ENCODE measurements at places on chromosomes 11 and 22. TPM values are rescaled to one million over a fixed set of nuclear protein-coding genes. Genes with fewer than 3 reads are reported as not detected.

The KDM2A gene
- total RNA-seq: 128 TPM

The TSGA10IP gene
- not detected for total RNA-seq

DNA sequence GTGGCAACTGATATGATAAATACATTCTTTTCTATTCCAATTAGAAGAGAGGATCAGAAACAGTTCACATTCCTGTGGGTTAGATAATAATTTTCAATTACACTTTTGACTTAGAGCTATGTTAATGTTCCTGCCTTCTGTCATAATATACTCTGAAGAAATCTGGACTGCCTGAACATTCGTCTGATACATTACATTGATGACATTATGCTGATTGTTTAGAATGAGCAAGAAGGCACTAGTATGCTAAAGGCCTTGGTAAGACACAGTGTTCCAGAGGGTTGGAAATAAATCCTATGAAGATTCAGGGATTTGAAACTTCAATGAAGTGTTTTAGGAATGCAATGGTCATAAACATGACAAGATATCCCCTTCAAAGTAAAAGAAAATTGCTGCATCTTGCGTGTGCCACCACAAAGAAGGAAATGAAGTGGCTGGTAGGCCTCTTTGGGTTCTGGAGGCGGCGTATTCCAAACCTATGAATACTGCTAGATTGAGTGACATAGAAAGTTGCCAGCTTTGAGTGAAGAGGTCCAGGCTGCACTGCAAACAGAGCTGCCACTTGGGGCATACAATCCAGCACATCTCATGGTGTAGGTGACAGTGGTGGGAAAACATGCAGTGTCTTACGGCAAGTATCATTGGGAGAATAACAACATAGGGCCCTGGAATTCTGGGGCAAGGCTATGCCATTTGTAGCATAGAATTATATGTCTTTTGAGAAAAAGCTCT lies 21.2 kb upstream of the PDE3B start:
- H3K4me3 ChIP-seq: no peak overlapping the region
- no peaks in the 10 kb centered on the region for H3K27me3 ChIP-seq
- H3K4me1 ChIP-seq: peaks cover 32% of the 10 kb centered on the region
- no peak for DNase-seq
- peak overlapping the region; percentile 31 for H3K27ac ChIP-seq

GRCh38 chr11:41799754-41800153 lies 340.3 kb upstream of the LRRC4C start:
- H3K4me1 ChIP-seq: no peaks in the 10 kb centered on the region
- H3K27ac ChIP-seq: no peak overlapping the region

DNA sequence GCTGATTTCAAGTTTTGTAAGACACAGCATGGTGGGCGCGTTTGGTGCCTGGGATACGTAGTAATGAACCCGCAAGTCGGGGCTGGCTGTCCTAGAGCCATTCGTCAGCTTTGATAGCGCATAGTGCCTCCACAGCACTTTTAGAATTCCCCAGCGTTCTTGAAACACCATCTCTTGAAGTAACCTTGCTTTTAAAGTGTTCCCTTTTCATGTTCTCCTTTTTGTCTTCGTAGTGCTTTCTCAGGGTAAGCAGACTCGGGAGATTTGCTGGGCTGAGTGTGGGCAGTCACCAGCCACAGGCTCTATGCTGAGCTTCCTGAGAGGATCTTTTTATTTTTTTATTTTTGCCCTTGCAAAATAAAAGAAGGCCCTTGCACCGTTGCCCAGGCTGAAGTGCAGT lies 39.6 kb upstream of the CTTN start:
- no peak for DNase-seq
- no peak overlapping the region for H3K27ac ChIP-seq
- H3K4me1 ChIP-seq: no peaks in the 10 kb centered on the region

DNA sequence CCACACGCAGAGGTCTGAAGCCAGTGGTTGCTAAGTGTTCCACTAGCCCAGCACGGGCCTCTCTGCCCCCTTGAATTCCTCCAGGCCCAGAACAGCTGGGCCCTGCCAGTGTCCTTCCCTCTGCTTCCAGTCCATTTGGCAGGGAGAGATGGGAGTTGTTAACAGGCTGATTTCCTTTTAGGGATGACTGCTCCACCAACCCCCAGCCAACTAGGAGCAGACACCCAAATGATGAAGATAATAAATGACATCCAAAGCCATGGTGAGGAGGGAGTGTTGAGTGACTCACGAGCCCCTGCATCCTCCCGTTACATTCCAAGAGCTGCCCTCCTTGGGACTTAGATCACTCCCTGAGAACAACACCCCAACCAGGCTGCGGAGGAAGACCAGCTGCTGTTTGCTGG lies 20.6 kb downstream of the PARVA start:
- no peaks in the 10 kb centered on the region for H3K36me3 ChIP-seq
- DNase-seq: no peak
- H3K4me3 ChIP-seq: no peak overlapping the region
- H3K27me3 ChIP-seq: peaks cover 4% of the 10 kb centered on the region

The PHETA2 gene
- total RNA-seq: 2.8 TPM

The PDGFB gene
- 7.2 TPM for total RNA-seq

The PTGDR2 gene
- total RNA-seq: 2.9 TPM

DNA sequence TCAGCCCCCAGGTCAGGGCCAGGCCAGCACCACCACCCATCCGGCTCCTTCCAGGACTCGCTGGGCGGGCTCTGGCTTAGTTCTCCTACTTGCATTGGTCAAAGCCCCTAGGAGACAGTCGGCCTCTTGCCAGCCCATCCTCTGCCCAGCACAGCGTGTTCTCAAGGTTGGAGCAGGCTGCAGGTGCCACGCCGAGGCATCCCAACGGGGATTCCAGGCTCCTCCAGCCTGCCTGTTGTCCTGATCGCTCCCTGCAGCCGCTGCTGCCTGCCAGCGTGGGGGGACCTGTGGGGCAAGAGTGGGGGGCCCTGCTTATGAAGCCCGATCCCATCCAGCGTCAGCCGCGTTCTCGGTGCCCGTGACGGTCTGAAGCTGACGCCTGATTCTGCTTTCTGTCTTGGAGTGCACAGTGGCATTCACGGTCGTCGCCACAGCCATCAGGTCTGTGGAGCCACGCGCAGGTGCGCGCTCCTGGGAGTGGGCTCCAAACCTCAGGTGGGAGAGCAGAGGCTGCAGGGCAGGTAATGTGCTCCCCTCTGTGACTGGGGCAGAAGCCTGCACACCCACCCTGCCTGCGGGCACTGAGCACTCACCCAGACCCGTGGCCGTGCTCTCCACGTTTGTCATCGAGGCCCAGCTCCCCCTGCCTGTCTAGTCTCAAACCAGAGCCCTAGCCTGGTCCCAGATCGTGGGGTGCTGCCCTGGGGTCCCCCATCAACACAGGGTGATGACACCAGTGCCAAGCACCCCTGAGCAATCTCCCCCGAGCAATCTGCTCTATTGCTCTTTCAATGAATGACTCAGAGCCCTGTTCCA lies 991.6 kb downstream of the BRD1 start:
- no peaks in the 10 kb centered on the region for H3K4me1 ChIP-seq
- no peaks in the 10 kb centered on the region for H3K36me3 ChIP-seq
- H3K27ac ChIP-seq: no peak overlapping the region
- no peak for DNase-seq
- H3K4me3 ChIP-seq: no peak overlapping the region
- H3K27me3 ChIP-seq: no peaks in the 10 kb centered on the region

DNA sequence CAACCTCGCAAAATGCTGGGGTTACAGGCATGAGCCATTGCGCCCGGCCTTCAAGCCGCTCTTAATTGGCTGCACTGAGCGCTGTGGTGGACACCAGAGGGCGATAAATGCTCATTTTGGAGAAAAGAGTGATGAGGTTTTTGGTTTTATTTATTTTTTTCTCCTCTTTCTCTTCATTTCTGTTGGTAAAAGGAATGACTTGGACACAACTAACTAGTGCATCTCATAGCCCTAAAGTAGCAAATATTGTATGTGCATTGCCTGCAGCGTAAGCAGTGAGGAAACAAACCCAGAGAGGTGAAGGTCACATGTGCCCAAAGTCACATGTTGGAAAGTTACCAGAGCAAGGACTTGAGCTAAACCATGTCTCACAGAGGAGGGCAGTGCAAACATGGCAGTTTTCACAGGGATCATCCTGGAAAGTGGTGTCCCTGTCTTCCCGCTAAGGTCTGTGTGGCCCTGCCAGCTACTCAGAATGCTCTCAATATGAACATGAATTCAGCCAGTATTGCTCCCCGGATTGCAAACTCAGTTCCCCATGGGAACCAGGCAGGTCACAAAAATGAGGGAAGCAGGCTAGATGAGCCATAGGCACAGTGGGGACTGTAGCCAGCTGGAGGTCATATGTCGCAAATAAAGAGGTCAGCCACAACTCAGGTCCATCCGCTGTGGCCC lies 8.6 kb upstream of the CD82 start:
- DNase-seq: no peak
- peaks cover 2% of the 10 kb centered on the region for H3K27me3 ChIP-seq
- peak overlapping the region; percentile 66 for H3K27ac ChIP-seq
- no peak overlapping the region for H3K4me3 ChIP-seq
- H3K4me1 ChIP-seq: peaks cover 30% of the 10 kb centered on the region

DNA sequence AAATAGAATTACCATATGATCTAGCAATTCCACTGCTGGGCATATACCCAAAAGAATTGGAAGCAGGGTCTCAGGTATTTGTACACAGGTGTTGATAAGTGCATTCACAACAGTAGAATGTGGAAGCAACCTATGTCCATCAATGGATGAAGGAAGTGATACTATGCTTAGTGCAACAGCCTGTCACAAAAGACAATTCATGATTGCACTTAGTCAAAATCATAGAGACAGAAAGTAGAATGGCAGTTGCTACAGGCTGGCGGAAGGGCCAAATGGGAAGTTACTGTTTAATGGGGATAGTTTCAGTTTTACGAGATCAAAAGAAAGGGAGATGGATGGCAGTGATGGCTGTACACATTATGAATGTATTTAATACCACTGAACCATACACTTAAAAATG lies 42.0 kb downstream of the SGSM3 start:
- peaks cover 21% of the 10 kb centered on the region for H3K4me1 ChIP-seq
- H3K36me3 ChIP-seq: peaks cover 25% of the 10 kb centered on the region
- DNase-seq: no peak
- H3K27me3 ChIP-seq: no peaks in the 10 kb centered on the region
- no peak overlapping the region for H3K27ac ChIP-seq

DNA sequence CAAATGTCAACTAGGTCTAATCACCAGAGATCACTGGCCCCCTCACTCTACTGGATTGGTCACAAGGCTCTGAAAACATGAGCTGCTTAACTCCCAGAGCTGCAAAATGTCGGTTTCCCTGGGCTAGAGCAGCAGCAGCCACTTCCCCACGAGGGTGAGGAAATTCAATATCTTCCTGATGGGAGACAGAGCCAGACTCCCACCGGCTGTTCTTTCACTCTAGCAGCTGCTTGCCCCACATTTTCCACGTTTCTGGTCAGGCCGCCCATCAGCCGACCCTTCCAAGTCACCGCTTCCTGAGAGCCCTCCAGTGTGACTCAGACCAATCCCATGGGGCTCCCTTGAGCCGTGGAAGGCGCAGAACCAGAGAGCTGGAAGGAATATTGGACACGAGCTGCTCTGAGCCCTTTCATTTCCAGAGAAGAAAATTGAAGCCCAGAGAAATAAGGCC lies 227.0 kb downstream of the ADAMTS15 start:
- H3K4me1 ChIP-seq: no peaks in the 10 kb centered on the region
- DNase-seq: no peak
- H3K36me3 ChIP-seq: no peaks in the 10 kb centered on the region
- no peak overlapping the region for H3K4me3 ChIP-seq
- no peak overlapping the region for H3K27ac ChIP-seq
- peaks cover 1% of the 10 kb centered on the region for H3K27me3 ChIP-seq

DNA sequence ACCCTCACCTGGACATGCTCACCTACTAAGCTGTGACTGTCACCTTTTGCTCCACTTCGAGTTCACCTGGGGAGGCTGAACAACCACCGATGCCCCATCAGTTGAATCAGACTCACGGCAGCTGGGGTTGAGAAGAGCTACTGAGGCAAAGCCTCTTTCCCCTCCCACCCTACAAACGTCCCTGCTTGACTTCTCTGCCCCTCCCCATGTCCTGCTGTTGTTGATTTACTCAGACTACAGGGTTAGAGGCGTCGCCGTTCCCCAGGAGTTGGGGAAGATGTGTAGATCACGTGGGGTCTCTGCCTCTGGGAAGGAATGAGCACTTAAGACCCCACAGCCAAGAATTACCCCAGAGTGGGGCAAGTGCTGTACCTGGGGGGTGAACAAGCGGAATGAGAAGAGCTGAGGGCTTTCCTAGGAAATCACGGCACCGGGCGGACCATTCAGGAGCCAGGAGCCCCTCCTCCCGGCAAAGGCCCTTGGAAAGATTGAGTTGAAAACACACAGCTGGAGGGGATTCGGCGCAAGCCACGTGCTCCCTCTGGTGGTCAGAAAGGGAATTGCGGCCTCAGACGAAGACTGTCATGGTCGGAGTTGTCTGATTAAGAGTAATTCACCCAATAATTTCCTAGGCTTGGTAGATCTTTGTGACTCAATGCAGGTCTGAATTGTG lies 7.0 kb downstream of the FXYD2 start:
- H3K4me1 ChIP-seq: peaks cover 57% of the 10 kb centered on the region
- no peaks in the 10 kb centered on the region for H3K36me3 ChIP-seq
- peak overlapping the region; percentile 79 for H3K4me3 ChIP-seq
- H3K27me3 ChIP-seq: no peaks in the 10 kb centered on the region
- peak; percentile 88 for DNase-seq

The MYO7A gene
- 0.37 TPM for total RNA-seq

DNA sequence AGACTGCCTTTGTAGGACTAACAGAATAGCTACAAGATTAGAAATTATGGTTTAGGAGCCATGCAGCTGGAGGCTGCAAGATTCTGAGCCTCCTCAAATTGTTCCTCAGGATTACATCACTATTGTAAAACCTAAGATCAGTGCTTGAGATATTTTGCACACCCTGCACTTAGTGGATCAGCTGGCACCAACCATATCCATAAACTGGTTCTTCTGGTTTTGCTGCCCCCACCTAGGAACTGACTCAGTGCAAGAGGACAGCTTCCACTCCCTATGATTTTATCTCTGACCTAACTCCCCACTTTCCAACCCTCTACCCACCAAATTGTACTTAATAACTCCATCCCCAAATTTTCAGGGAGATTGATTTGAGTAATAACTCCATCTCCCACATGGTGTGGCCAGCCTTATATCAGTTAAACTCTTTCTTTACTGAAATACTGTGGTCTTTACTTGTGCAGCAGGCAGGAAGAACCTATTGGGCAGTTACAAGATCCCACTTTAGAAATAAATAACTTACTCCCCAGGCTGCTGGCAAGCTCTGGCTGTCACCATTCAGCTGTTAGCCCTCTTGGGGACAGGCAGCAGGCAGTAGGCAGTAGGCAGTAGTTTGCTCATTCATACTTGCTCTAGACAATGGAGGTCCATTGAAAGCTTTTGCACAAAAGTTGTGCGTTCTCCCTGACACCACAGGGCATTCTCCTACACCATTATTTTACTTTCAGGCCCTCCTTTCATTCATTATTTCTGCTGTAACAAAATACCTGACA lies 119.0 kb downstream of the SLC17A6 start:
- DNase-seq: no peak
- H3K27ac ChIP-seq: no peak overlapping the region
- H3K36me3 ChIP-seq: no peaks in the 10 kb centered on the region
- H3K27me3 ChIP-seq: peaks cover 4% of the 10 kb centered on the region
- no peak overlapping the region for H3K4me3 ChIP-seq

GRCh38 chr22:38524429-38524828 lies 18.3 kb upstream of the DDX17 start:
- no peaks in the 10 kb centered on the region for H3K27me3 ChIP-seq
- no peak for DNase-seq
- no peak overlapping the region for H3K27ac ChIP-seq
- peaks cover 8% of the 10 kb centered on the region for H3K36me3 ChIP-seq
- peaks cover 3% of the 10 kb centered on the region for H3K4me1 ChIP-seq

The MYO18B gene
- total RNA-seq: 3.7 TPM

- no peak for DNase-seq
- H3K36me3 ChIP-seq: no peaks in the 10 kb centered on the region
- H3K27ac ChIP-seq: no peak overlapping the region
- H3K4me1 ChIP-seq: no peaks in the 10 kb centered on the region
- no peaks in the 10 kb centered on the region for H3K27me3 ChIP-seq
Measured at GRCh38 chr22:44855855-44856254, 103.5 kb downstream of the ARHGAP8 start.
